ENCODE measurements at places on chromosomes 1 and 21.

DNA sequence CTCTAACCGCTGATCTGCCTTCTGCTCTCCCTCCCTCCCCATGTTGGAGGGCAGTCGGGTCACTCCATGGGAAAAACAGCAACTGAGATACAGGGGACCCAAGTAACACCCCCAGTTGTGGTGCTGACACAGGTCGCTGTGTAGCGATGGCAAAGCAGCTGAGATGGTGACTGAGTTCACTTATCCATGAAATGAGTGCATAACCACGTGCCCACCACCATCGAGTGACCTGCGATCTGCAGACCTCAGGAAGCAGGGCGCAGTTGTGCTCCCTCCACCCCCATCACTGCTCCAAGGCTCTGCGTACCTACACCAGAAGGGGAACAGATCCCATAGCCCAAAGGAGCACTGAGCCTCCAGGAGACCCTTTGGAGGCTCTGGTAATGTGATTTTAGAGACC, 31.1 kb downstream of the KCNN3 start:
- no peak for DNase-seq

- no peak for DNase-seq
These were observed 109.9 kb downstream of the IGSF21 start for GRCh38 chr1:18217398-18218043.

DNA sequence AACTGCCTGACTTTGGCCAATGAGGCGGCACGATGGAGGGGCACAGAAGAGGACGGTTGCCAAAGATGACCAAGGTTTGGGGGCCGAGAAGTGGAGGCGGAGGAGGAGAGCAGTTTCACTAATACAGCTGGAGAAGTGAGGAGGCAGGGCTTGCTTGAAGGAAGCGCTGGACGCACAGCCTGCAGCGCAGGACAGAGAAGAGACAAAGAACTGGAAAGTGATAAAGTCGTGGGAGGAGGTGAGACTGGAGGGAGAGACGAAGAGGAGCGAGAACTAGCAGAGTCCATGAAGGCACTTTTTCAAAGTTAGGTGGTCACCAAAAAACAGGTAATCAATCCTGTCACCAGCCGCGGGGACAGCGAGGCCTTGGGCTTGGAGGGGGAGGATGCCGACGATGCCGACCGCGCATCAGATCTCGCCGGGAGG, 771 bp downstream of the PACC1 start:
- no peak for DNase-seq

DNA sequence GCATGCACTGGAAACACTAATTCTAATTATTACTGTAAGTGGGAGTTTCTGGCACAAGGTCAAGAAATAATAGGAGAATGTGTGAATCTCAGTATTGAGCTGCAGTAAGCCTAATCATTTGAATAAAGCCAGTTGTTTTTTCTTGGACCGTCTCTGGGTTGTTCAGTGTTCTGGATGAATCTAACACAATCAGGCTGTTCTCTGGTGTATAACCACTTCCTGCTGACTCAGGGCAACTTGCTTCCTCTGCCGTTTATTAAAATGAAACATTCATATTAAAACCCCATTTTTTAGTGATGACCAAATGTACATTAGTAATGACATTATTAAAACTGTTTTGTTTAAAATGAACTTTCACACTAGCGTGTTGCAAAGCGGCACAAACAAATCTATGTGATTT, 273.1 kb upstream of the SNX7 start:
- no peak for DNase-seq

- DNase-seq = no peak
These were observed 106.5 kb downstream of the HLCS start for GRCh38 chr21:36859744-36860501.

- DNase-seq = no peak
These were observed 218.1 kb downstream of the ST6GALNAC3 start for GRCh38 chr1:76292418-76293184.

- DNase-seq = no peak
These were observed 14.5 kb downstream of the NT5C1A start for GRCh38 chr1:39657402-39657801.

GRCh38 chr1:161869291-161869690, 103.2 kb downstream of the ATF6 start:
- no peak for DNase-seq
